PC-3 (cell line): ENCODE measurements at places on chromosomes 13 and 19. TPM values are rescaled to one million over a fixed set of nuclear protein-coding genes. Genes with fewer than 3 reads are reported as not detected.

DNA sequence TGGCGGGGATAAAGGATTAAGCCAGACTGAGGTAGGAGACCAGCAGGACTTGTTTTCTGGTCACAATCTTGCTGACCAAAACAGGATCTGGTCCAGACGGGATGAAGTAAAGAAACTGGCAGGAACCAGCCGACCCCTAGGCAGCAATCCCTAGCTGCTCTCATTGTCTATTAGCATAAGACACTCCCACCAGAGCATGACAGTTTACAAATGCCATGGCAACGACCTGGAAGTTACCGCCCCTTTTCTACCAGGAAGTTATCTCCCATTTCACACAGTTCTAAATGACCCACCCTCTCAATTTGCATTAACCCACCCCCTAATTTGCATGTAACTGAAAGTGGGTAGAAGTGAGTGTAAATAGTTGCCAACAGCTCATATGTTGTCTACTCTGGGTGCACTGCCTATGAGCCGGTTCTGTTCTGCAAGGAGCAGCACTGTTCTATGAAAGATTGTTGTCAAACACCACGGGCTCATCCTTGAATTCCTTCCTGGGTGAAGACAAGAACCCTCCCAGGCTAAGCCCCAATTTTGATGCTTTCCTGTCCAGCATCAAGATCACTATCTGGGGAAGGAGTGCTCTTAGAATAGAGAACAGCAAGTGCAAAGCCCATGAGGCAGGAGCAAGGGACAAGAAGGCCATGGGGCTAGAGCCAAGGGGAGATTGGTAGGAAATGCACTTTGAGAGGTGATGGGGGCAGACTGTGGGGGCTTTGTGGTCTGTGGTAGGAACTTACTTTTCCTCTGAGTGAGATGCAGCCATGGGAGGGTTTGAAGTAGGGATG, 13.9 kb upstream of the FBXO27 start:
- DNase-seq, result peak; percentile 20

- no peak for DNase-seq
Measured at GRCh38 chr13:26344980-26345379, 91.1 kb downstream of the CDK8 start.

- DNase-seq, result no peak
Measured at GRCh38 chr13:112791663-112792440, 102.0 kb downstream of the ATP11A start.

GRCh38 chr13:27120011-27120410, 51.6 kb downstream of the USP12 start:
- DNase-seq, result no peak

GRCh38 chr19:38003438-38004185, 96.6 kb downstream of the SIPA1L3 start:
- peak; percentile 94 for DNase-seq

- DNase-seq, result no peak
Measured at GRCh38 chr13:73401769-73402168, 343.0 kb downstream of the KLF5 start.

GRCh38 chr19:5251096-5252065, 89.2 kb downstream of the PTPRS start:
- DNase-seq, result no peak

GRCh38 chr13:89150362-89150761, 1479.2 kb downstream of the SLITRK5 start:
- peak; percentile 25 for DNase-seq

DNA sequence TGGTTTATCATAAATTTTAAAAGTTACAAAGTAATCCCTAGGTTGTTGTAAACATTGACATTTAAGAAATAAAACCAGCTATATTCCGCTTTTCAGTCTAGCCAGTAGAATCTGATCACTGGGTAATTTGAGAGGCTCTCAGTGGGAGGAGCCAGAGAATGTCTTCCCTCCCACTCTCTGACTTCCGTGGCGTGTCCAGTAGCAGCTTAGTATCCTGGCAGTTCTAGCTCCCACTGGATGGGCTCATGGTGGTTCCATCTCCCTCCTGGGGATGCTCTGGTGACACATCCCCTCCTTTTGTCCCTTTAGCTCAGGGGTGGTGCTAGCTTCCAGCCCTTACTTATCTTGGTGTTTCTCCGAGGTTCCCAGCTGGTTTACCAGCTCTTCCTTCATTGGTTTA, 34.5 kb downstream of the MTUS2 start:
- no peak for DNase-seq

DNA sequence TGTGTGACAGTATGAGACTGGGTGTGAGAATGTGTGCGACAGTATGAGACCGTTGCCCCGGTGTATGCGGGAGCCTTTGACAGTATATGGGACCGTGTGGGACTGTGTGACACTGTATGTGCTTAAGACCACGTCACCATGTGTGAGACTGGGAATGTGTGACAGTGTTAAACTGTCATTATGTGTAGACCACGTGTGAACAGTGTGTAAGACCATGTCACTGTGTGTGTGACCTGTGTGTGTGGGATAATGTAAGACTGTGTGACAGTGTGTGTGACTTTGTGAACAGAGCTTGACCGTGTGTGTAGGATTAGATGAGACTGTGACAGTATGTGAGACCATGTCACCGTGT, 549 bp downstream of the ZNF583 start:
- DNase-seq, result no peak

DNA sequence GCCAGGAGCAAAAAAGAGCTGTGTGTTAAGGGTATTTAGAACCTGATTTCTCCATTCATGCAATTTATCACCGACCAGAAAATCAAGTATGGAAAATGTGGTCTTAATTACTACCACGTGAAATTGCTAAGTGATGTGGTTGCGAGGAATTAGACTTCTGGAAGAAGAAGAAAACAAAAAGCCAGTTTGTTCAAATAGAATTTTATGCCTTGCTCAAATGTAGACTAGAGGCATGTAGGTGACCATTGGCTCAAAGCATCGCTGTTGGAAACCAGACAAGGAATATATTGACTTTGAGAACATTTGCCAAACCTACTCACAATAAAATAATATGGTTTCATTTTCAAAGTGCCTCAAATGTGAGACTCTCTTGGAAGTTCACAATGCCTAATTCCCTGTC, 57.3 kb upstream of the LRCH1 start:
- no peak for DNase-seq

GRCh38 chr19:843180-843835, 2.5 kb downstream of the PRTN3 start:
- DNase-seq, result peak; percentile 31

GRCh38 chr19:40419066-40419612, 6.0 kb upstream of the PRX start:
- DNase-seq, result no peak

Gene APC2
- 0.29 and 1.4 TPM in 2 replicates for total RNA-seq

Gene FOXA3
- total RNA-seq, result 0.33 and 0.40 TPM in 2 replicates

Gene FFAR3
- total RNA-seq, result not detected in 2 replicates

Gene PODNL1
- total RNA-seq, result 0.92 TPM in 1 of 2 replicates, not detected in the other
